Epithelial cell of umbilical artery (primary cell): ENCODE measurements at places on chromosomes 2 and 18. TPM values are rescaled to one million over a fixed set of nuclear protein-coding genes. Genes with fewer than 3 reads are reported as not detected.

Gene ABHD1
- total RNA-seq = not detected in 2 replicates

Gene LIMS3
- total RNA-seq = 5.5 and 11.4 TPM in 2 replicates

Gene POTEI
- under 0.01 TPM in 2 replicates for total RNA-seq

Gene PRSS56
- not detected in 2 replicates for total RNA-seq

Gene SLC38A11
- total RNA-seq = not detected in 2 replicates

Gene LMAN1
- 160 and 237 TPM in 2 replicates for total RNA-seq

Gene UGT1A5
- not detected in 2 replicates for total RNA-seq

Gene GPR45
- not detected in 2 replicates for total RNA-seq

Gene MRPL33
- 120 and 149 TPM in 2 replicates for total RNA-seq

Gene KCNF1
- total RNA-seq = 2.3 TPM in 1 of 2 replicates, not detected in the other

Gene KLHL41
- total RNA-seq = under 0.01 and 0.15 TPM in 2 replicates

Gene PLGLB1
- 0.15 TPM in 1 of 2 replicates, not detected in the other for total RNA-seq

Gene XDH
- total RNA-seq = not detected in 2 replicates

Gene CCDC138
- total RNA-seq = 8.8 and 16.9 TPM in 2 replicates

Gene SERPINB10
- total RNA-seq = 0.32 TPM in 1 of 2 replicates, not detected in the other

Gene PCARE
- not detected in 2 replicates for total RNA-seq

Gene ZNF804A
- under 0.01 and 0.15 TPM in 2 replicates for total RNA-seq

Gene GALNT5
- under 0.01 and 0.30 TPM in 2 replicates for total RNA-seq

Gene CTLA4
- total RNA-seq = not detected in 2 replicates

Gene CTAGE1
- not detected in 2 replicates for total RNA-seq

Gene DSEL
- total RNA-seq = 6.2 and 7.1 TPM in 2 replicates

Gene PSMA8
- total RNA-seq = not detected in 2 replicates

Gene SP140L
- total RNA-seq = 6.2 and 9.9 TPM in 2 replicates

Gene NTSR2
- not detected in 2 replicates for total RNA-seq

Gene LIMS4
- total RNA-seq = 18.1 and 25.0 TPM in 2 replicates

Gene DSC1
- not detected in 2 replicates for total RNA-seq
